H7 (cell line): ENCODE measurements at places on chromosomes 3 and 15. TPM values are rescaled to one million over a fixed set of nuclear protein-coding genes. Genes with fewer than 3 reads are reported as not detected.

Gene MNS1
- total RNA-seq = 0.52 and 0.55 TPM in 2 replicates

- no peak for DNase-seq
Measured at GRCh38 chr15:65935391-65935790, 66.1 kb downstream of the RAB11A start.

GRCh38 chr3:43733459-43734384 is 43.0 kb downstream of the ABHD5 start:
- peak; percentile 42 for DNase-seq

Gene CFAP161
- total RNA-seq = 0.59 TPM in 1 of 2 replicates, not detected in the other

- peak; percentile 16 for DNase-seq
Measured at GRCh38 chr3:16810593-16811367, 74.0 kb upstream of the PLCL2 start.

Gene IL17RD
- total RNA-seq = 31.6 and 33.4 TPM in 2 replicates
